LHCN-M2 (cell line): ENCODE measurements at places on chromosomes 2 and 18. TPM values are rescaled to one million over a fixed set of nuclear protein-coding genes. Genes with fewer than 3 reads are reported as not detected.

DNA sequence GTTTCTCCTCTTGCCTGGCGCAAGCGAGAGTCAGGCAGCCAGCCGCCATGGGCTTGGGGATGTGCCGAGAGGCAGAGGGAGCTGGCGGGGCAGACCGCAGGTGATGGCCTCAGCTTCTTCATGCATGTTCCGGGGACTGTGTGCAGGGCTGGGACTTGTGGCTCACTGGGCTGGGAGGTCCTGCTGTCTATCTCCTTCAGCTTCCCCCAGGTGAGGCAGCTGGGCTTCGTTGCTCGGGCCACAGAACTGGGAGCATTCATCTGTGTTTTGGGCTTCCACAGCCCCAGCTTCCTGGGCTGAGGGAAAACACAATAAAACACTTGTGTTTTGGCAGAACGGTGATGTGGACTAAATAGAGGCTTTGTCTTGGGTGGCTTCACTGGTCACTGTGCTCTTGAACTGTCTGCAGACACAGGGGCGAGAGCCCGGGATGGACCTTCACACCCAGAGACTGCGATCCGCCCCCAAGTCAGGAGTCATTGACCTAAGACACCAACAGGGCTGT, 93.5 kb downstream of the DYSF start:
- DNase-seq = no peak

GPAT2 gene
- total RNA-seq = not detected in 2 replicates

GRCh38 chr2:238864207-238865014, 16.5 kb downstream of the TWIST2 start:
- peak; percentile 98 for DNase-seq

DNA sequence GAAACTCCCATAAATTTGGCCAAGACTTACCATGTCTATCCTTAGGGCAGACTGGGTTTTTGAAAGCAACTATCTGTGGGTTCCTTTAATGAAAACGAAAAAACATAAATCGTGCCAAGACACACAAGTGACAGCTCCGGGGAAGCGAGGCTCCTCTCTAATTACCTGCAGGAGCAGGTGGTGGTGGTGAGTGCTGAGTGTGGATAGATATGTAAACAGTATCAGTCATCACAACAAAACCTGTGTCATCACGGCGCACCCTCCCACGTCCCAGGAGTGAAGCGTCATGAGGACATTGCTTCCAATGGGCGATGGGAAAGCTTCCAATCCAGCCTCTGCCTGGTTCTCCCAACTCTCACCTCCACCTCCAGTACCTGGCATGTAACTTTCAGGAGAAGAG, 31.3 kb downstream of the ACKR3 start:
- no peak for DNase-seq

FOXI3 gene
- total RNA-seq = not detected in 2 replicates

- DNase-seq = no peak
These were observed 15.4 kb upstream of the TET3 start for GRCh38 chr2:73969356-73969755.

DNA sequence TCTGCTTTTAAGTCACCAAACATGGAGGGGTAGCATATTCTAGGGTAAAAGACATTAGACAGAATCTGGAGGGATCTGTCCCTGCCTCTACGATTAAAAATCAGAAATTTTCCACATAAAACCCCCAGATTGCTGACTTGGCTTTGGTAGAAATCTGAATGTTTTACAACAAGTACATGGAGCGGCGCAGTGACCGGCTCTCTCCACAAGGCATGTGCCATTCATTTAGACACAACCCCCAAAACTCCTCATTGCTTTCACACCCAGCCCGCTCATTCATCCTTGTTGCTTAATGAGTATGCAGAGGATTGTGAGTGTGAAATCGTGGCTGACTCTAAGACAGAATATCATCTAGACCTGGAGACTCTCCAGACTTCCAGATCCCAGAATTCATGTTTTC, 140.6 kb downstream of the CNTNAP5 start:
- DNase-seq = no peak

- no peak for DNase-seq
These were observed 191.1 kb downstream of the CDH2 start for GRCh38 chr18:27985832-27986231.

DNA sequence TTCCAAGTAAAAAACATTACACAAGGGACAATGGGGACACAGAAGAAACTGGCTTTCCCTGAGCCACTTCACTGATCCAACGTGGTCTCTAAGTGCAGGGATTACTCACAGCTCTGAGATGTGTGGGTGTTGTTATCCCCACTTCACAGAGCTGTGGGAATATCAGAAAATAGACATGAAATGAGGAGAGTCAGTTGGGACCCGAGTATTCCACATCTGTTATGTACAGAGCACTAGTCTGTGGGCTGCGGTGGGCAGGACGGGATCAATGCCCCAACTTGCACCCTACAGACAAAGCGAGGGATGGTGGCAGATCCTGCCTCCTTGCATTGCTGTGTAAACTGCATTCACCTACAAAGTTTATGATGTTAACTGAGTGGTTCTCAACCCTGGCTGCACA, 11.7 kb downstream of the LAMA1 start:
- no peak for DNase-seq

- no peak for DNase-seq
These were observed 28.8 kb downstream of the FBLN7 start for GRCh38 chr2:112166806-112167499.

ATRAID gene
- 180 and 193 TPM in 2 replicates for total RNA-seq

GRCh38 chr2:184270660-184271059, 327.7 kb upstream of the ZNF804A start:
- no peak for DNase-seq

DNA sequence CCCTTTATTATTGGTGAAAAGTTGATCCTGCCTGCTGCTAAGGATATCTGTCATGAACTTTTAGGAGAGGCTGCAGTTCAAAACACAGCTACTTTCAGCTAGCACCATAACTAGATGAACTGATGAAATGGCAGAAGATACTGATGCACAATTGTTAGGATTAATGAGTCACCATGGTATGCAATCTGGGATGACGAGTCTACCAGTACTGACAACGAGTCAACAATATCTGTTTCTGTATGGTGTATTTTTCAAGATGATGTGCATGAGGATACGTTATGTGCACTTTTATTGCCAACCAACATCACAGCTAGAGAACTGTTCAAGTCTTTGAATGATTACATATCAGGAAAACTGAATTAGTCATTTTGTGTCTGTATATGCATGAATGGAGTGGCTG, 68.7 kb downstream of the NETO1 start:
- no peak for DNase-seq

DNA sequence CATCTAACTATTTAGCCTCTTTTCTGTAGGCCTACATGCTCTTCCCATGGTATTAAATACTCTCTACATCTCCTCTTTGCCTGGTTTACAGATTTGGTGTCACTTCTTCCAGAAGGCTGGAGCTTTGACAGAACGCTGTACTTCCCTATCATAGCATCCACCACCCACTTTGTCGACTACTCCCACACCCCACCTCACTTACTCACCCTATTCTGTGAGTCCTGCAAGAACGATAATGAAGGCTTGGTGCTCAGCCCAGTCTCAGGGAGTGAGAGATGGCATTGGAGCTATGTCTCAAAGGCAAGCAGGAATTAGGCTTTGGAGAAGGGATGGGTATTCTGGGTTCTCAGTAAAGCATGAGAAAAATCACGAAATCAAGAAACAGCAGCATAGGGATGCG, 20.3 kb upstream of the KDM3A start:
- no peak for DNase-seq

- peak; percentile 44 for DNase-seq
These were observed 1.5 kb downstream of the TTC32 start for GRCh38 chr2:19899985-19900930.

DNA sequence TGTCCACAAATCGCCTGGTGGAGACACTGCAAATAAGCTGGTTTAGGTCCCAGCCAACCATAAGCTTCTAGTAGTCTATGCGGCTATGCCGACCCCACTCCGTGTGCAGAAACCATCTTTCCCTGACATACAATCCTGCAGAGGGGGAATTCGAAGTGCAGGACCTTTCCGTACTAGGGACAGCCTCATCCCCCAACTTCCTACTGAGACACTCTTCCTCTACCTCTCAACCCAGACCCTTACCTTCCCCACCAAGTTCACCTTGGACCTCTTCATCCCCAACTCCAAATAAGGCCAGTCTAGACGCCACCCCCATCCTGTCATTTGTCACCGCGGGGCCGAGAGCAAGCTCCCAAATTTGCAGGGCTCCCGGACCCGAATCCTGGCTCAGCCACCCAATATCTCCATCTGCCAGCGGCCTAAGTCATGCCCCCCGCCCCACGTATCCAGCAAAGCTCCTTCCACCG, 496 bp downstream of the SUCLG1 start:
- peak; percentile 9 for DNase-seq

GRCh38 chr18:74626049-74626874, 28.6 kb downstream of the ZNF407 start:
- no peak for DNase-seq

DNA sequence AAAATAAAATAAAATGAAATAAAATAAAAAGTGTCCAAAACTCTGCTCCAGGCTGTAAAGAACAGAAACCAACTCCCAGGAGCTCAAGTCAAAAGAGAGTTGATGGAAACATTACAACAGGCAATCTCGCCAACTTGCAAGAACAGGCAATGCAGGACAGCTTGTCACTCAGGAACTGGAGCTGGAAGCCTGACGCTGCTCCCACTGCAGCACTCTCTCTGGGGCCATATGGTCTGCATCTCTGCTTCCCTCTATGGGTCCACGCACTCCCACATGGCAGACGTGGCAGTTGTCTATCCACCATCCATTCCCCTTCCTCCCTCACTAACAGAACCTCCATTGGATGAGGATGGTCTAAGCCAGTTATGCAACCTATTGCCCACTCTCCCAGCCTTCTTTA, 23.3 kb upstream of the ARPC2 start:
- no peak for DNase-seq

DNA sequence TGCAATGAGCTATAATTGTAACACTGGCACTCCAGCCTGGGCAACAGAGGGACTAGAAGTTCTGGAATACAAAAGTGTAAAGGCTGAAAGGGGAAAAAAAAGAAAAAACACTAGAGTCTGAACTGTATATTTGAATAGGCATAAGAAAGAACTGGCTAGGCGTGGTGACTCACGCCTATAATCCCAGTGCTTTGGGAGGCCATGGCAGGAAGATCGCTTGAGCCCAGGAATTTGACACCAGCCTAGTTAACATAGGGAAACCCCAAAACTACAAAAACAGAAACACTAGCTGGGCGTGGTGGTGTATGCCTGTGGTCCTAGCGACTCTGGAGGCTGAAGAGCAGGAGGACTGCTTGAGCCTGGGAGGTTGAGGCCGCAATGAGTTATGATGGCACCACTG, 70.6 kb downstream of the SAP130 start:
- peak; percentile 35 for DNase-seq

UGT1A8 gene
- not detected in 2 replicates for total RNA-seq

DNA sequence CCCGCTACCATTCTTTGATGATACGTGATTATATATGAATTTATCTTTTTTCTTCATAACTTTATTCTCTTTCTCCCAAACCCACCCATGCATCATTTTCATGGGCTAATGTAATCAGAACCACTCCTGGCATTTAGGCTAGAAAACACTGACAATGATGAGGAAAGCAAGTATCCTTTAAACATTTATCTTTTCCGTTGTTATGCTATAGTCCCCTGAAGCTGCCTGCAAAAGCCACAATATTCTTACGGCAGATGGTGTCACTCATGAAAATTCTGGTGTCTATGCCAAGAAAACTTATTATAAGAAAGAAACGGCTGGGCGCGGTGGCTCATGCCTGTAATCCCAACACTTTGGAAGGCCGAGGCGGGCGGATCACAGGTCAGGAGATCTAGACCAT, 221.8 kb upstream of the CTAGE1 start:
- DNase-seq = no peak

GRCh38 chr2:4964579-4964978, 727.6 kb upstream of the SOX11 start:
- no peak for DNase-seq
